Right kidney (tissue), 9 donors: ENCODE measurements at places on chromosomes 6 and 20.

GRCh38 chr6:167974640-167975344, 22.7 kb upstream of the KIF25 start:
- DNase-seq, result no peak

- no peak for DNase-seq
Measured at GRCh38 chr6:2831392-2831791, 10.3 kb downstream of the SERPINB1 start.

GRCh38 chr6:44302856-44303255, 10.3 kb downstream of the AARS2 start:
- no peak for DNase-seq

GRCh38 chr6:83879746-83880145, 20.3 kb downstream of the CYB5R4 start:
- DNase-seq, result no peak

- DNase-seq, result peak; percentile 25
Measured at GRCh38 chr6:117829594-117830319, 77.3 kb upstream of the SLC35F1 start.

DNA sequence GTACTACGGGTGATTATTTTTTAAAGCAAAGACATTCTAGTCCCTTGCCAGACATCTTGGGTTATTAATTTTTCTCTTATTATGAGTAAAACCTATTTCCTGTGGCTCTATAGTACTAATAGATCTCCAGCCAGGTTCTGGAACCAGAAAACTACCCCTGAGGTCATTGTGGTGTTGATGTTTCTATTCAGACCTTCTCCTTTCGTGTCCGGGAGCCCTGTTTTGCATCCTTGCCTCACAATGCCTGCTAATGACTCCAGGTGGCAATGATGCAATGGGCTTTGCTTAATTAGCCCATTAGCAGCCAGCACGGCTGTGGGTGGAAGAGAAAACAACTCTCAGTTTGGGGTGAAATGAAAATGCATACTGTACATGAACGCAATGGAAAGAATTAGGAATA, 62.9 kb upstream of the ARG1 start:
- no peak for DNase-seq

DNA sequence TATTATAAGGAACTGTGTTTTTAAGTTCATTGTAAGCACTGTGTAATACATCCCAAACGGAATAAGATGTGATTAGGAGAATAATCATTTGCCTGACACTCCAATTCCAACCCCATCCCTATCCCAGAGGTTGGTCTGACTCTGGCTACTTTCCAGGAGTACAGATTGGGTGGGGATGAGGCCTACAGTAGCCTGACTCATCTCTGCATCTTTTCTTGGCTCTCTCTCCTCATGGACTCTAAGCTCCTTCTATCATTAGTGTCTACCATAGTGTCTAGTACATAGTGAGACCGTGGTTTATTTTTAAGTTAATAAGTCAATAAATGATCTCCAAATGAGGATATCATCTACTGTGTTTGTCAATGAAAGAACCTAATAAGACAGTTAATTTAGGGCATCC, 92.2 kb upstream of the CNKSR3 start:
- no peak for DNase-seq

- no peak for DNase-seq
Measured at GRCh38 chr6:26123675-26123946, 36.4 kb downstream of the HFE start.

GRCh38 chr20:46935394-46936017, 40.9 kb downstream of the EYA2 start:
- DNase-seq, result no peak

- DNase-seq, result no peak
Measured at GRCh38 chr20:11378252-11378651, 539.4 kb upstream of the BTBD3 start.

- DNase-seq, result peak; percentile 62
Measured at GRCh38 chr6:98832284-98833056, 1.9 kb upstream of the POU3F2 start.

DNA sequence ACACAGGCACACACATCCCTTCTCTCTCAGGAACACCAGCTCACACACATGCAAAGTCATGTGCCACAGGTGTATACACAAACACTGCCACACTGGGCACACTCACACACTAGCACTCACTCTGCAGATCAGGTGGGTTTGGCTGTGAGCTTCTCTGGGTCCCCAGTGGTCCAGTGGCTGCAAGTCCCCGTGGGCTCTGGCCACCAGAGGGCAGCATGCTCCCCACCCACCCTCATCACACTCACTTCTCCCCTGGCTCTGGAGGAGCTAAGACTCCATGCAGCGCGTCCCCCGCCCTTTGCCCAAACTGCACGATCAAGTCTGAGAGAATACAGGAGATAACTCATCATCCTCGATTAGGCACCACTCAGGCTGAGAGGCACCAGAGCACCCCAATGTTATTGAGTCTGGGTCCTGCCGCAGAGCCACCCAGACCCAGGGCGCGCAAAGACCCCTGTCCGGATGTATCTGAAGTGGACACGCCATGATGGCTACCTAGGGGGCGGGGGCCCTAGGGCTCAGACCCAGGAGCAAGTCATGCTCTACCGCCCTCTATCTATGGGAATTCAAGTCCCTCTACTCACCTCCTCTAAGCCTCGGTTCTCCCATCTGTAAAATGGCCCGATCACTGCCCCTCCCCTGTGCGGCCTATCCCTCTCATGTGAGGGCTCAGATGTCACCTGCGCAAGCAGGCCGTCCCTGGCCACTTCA, 90.5 kb downstream of the GRM4 start:
- DNase-seq, result peak; percentile 56

DNA sequence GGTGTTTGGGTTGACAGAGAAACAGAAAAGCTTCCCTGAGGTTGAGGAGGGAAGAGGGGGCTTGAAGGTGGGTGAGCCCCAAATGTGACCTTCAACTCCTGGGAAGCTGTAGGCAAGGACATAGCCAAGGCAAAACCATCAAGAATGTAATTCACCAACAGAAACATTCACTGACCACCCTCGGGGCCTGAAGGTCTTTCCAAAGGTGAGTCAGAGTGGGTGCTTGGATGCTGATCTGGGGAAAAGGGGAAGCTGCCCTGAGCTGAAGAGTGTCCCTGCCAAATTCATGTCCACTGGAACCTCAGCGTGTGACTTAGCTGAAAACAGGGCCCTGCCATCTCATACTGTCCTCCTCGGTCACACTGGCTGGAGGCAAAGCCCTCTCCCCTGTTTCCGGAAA, 234.2 kb upstream of the SULF2 start:
- no peak for DNase-seq

- DNase-seq, result peak; percentile 96
Measured at GRCh38 chr20:45833030-45833882, at the start of gene SNX21. TSS of gene SNX21 (plus strand) at chr20:45833799. CDS start at chr20:45833920, 121 bp downstream.

GRCh38 chr20:48411245-48411644, 416.6 kb downstream of the PREX1 start:
- no peak for DNase-seq

GRCh38 chr6:130138116-130138908, 84.4 kb downstream of the SAMD3 start:
- DNase-seq, result no peak

DNA sequence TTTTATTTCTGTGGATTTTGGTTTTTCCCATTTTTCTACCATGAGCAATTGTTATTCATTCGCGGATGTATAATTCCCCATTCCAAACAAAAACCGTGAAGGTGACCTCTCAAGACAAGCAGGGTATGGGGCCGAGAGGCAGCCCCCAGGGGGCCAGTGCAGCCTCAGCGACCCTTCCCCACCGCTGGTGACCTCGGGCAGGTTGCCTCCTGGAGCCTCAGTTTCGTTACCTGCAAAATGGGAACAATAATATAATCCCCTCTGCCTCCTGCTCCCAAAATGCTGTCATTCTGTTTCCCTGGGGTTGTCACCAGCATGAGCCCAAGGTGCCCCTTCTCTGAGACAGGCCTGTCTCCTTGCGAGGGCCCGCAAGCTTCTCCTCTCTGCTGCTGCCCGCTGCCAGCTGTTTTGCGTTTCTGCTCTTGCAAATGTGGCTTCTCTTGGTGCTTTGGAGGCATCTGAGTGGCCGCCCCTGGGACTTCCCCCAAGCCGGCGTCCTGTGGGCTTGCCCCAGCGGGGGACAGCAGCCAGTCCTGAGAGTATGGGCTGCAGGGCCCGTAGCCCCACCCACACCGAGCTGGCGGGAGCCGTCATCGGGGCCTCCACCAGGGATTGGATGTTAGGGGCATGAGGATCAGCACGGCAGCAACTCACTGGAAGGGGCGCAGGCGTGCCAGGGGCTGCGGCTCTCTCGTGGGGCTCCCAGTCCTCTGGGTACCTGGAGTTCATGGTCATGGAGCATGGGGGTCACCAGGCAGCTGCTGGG, 161.9 kb downstream of the TAF4 start:
- DNase-seq, result no peak

- DNase-seq, result no peak
Measured at GRCh38 chr20:9498322-9498721, 16.1 kb upstream of the LAMP5 start.

DNA sequence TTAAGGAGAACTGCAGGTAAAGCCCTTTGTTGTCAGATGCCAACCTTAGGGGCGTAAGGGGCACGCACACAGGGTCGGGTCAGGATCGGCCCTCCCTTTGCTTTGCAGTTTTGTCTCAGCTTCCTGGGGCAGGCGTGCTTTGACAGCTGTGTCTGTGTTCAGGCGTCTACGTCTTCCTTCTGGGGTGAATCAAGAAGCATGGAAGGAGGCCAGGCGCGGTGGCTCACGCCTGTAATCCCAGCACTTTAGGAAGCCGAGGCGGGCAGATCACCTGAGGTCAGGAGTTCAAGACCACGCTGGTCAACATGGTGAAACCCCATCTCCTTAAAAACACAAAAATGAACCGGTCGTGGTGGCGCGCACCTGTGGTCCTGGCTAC, 1.3 kb downstream of the ZGPAT start:
- DNase-seq, result no peak

DNA sequence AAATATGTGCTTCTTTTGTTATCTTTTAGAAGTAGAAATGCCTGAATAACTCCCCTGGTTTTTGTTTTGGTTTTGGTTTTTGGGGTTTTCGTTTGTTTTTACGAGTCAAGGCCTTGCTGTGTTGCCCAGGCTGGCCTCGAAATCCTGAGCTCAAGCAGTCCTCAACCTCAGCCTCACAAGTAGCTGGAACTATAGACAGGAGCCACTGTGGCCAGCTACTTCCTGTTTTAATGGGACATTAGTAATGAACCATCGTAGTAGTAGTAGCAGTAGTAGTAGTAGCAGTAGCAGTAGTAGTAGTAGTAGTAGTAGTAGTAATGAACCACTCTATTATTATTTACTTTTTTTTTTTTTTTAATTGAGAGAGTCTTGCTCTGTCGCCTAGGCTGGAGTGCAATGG, 66.0 kb downstream of the UBR2 start:
- DNase-seq, result no peak

DNA sequence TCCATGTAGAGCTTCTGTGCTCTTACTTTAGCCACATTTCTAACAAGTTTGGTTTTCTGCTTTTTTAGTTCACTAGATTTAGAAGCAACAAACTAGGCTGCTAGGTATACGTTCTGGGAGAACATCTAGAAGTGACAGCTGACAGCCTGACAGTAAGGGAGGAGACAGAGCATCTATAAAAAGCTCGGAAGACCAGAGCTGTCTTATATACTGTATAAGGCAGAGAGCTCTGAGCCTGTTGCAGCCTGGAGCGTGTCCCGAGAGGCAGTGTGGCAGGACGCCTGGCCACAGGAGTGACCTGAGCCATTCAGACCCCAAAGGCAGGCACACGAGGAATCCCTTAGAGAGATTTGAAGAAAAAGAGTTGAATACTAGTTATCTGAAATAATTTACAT, 24.6 kb downstream of the PPP1R14C start:
- no peak for DNase-seq

- no peak for DNase-seq
Measured at GRCh38 chr20:60677819-60678218, 574.2 kb upstream of the CDH4 start.

GRCh38 chr6:167581637-167582036, 245.1 kb upstream of the AFDN start:
- DNase-seq, result no peak

DNA sequence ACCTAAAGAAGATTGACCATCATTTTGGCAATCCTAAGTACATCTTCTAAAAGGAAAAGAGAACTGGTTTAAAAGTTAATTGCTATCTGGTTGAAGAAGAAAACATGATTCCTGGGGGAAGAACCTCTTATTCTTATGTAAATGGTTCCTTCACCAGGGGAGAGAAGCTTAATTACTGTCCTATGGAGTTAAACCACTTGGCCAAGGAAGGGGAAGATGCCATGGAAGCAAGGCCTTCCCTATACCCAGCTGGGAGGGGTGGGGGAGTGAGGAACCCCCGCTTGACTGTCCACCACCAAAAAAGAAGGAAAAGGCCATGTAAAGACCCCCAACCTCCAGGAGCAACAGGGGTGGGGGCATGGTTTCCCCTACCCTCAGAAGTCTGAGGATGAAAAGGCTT, 962.1 kb downstream of the GRIK2 start:
- no peak for DNase-seq

- DNase-seq, result no peak
Measured at GRCh38 chr6:136547336-136547735, 2.9 kb downstream of the MAP7 start.

GRCh38 chr6:30317913-30318589, 8.7 kb upstream of the TRIM39 start:
- DNase-seq, result no peak

DNA sequence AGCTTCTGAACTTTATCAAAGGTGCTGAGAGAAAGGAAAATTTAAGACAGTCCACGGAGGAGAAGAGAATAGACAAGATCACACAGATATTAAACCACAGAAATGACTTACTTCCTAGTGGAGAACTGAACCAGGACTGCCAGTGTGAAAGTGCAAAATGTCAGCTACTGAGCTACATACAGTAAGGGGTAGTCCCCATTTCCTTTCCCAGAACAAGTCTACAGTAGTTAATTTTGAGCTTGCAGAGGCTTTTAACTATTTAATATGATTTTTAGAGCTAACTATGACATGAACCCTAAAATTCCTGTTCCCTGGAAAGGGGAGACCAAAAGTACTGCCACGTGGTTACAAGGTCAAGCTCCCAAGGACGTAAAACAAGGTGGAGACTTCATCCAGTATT, 45.1 kb downstream of the CEP85L start:
- DNase-seq, result no peak

- no peak for DNase-seq
Measured at GRCh38 chr6:48194596-48195295, 83.7 kb upstream of the PTCHD4 start.

DNA sequence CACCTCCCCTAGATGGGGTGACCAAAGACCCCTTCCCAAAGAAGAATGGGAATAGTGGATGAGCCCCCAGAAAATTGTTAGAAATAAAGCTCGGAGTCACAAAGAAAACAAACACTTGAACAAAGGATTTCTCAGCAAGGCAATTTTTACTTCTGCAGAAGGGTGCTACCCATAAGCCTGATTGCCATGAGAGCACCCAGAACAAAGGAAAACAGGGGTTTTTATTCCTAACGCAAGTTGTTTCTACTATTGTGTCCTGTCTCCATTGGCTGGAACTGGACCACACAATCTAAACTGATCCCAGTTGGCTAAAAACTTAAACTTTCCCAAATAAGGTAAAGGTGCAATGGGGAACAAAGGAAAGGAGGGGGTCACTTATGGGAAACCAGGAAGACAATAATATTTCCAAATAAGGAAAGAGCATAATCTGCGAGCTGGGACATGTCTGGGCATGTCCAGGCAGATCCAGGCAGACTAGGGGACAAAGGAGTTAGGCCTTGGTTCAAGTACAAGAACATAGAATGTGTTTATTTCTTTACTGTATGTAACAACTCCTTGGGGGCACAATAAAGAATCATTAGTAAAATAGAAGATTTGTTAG, 20.0 kb downstream of the HLA-B start:
- no peak for DNase-seq
